ENCODE measurements at places on chromosomes 4 and X. TPM values are rescaled to one million over a fixed set of nuclear protein-coding genes. Genes with fewer than 3 reads are reported as not detected.

The RPGR gene
- 10.0 TPM for total RNA-seq

DNA sequence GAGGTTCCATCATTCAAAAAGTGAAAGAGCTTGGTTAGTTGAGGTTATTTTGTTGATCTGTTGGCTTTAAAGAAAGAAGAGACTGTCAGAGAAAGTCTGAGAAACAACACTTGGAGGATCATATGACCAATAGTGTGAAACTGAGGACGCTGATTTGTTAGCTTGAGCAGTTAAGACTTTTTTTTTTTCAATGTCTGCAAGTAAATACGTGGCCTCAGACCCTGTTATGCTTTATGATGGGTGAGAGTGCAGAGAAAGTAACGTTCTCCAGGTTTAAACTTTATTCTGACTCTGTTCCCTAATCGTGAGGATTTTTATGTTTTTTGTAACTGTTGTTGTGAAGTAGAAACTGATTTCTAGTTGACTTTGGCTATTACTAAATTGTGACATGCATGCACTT is 45.9 kb downstream of the GAB1 start:
- no peaks in the 10 kb centered on the region for H3K27me3 ChIP-seq
- no peak for DNase-seq
- H3K4me1 ChIP-seq = no peaks in the 10 kb centered on the region
- H3K27ac ChIP-seq = no peak overlapping the region
- H3K4me3 ChIP-seq = no peak overlapping the region

GRCh38 chrX:150018931-150019361 is 80.7 kb upstream of the EOLA2 start:
- no peak overlapping the region for H3K4me3 ChIP-seq
- DNase-seq = no peak

DNA sequence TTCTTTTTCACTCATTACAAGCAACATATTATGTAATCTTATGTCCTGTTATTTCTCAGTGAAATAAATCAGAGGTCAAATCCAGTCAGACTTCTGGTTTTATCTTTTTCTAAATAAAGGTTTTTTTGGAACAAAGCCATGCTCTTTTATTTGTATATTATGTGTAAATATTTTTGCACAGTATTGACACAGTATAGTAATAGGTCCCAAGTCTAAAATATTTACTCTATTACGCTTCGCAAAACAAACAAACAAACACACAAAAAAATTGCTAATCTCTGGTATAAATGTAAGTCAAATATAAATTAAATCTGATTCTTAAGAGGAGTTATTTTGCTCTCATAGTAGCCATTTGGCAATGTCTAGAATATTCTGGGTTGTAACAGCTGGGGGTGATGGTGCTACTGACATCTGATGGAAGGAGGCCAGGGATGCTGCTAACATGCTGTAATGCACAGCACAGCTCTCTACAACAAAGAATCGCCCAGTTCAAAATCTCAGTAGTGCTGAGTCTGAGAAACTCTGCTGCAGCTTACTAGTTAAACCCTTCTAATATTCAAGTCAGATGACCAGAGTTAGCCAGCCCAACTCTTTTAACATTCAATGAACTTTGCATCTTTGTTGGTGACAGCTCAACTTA is 602.1 kb downstream of the RAB28 start:
- no peaks in the 10 kb centered on the region for H3K27me3 ChIP-seq
- DNase-seq = no peak
- H3K36me3 ChIP-seq = no peaks in the 10 kb centered on the region
- no peak overlapping the region for H3K27ac ChIP-seq
- H3K4me3 ChIP-seq = no peak overlapping the region

GRCh38 chrX:41921492-41922430 is 1.6 kb downstream of the CASK start:
- H3K27ac ChIP-seq = peak overlapping the region; percentile 92
- no peaks in the 10 kb centered on the region for H3K36me3 ChIP-seq
- peak; percentile 56 for DNase-seq
- peaks cover 30% of the 10 kb centered on the region for H3K4me1 ChIP-seq

DNA sequence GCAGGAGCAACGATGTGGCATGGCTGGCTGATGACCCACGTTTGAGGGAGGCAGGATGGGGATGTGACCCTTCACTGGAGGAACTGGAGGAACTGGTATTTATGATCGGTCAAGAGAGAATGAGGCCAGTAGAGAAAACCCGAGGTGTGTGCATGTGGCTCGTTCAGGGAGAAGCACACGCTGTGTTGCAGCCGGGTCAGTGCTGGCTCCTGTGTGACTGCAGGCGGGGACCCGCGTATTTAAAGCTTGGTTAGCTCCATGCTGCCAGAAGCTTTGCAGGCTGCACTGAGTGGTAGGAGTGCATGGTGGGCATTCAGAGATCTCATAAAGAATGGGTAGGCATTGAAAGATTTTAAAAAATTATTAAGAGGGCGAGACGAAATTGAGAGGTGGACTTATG is 52.1 kb downstream of the NELFA start:
- H3K27me3 ChIP-seq = no peaks in the 10 kb centered on the region
- DNase-seq = no peak
- no peak overlapping the region for H3K27ac ChIP-seq
- H3K36me3 ChIP-seq = peaks cover 44% of the 10 kb centered on the region
- no peak overlapping the region for H3K4me3 ChIP-seq

DNA sequence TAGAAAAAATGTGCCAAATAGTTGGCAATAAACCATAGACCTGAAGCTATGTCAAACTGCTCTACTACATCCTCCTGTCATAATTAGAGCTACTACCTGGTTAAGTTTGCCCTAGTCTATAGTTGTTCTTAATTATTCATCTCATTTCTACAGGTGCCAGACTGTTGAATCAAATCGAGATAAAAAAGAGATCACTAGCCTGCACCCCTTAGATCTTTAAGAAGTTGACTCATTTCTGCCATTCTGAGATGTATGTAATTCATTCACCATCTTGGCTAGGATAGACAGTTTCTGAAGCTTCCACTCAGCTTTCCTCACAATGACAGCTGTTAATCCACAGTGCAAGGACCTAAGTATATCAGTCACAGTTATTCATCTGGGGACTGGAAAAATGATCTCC is 452.1 kb upstream of the BOD1L1 start:
- no peak overlapping the region for H3K27ac ChIP-seq
- H3K36me3 ChIP-seq = no peaks in the 10 kb centered on the region
- H3K27me3 ChIP-seq = no peaks in the 10 kb centered on the region
- H3K4me1 ChIP-seq = no peaks in the 10 kb centered on the region
- DNase-seq = no peak

DNA sequence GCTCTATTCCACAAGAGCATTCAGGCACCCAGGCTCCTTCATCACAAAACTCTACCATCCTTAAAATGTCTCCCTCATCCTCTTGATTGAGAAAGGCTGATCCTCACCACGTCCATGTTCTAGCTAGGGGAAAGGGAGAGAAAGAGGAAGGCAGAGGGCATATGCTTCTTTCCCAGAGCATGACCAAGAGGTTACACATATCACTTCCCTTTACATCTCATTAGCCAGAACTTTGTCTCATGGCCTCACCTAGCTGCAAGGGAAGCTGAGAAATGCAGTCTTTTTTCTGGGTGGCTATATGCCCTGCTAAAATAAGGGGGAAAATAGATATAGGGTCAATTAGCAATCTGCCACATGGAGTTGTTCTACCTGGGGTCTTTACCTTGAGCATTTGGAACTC is 42.7 kb downstream of the LONRF3 start:
- H3K27me3 ChIP-seq = no peaks in the 10 kb centered on the region
- peaks cover 16% of the 10 kb centered on the region for H3K4me1 ChIP-seq
- H3K27ac ChIP-seq = no peak overlapping the region
- H3K4me3 ChIP-seq = no peak overlapping the region

The SPON2 gene
- total RNA-seq = 6.8 TPM

The CXorf51B gene
- total RNA-seq = not detected

DNA sequence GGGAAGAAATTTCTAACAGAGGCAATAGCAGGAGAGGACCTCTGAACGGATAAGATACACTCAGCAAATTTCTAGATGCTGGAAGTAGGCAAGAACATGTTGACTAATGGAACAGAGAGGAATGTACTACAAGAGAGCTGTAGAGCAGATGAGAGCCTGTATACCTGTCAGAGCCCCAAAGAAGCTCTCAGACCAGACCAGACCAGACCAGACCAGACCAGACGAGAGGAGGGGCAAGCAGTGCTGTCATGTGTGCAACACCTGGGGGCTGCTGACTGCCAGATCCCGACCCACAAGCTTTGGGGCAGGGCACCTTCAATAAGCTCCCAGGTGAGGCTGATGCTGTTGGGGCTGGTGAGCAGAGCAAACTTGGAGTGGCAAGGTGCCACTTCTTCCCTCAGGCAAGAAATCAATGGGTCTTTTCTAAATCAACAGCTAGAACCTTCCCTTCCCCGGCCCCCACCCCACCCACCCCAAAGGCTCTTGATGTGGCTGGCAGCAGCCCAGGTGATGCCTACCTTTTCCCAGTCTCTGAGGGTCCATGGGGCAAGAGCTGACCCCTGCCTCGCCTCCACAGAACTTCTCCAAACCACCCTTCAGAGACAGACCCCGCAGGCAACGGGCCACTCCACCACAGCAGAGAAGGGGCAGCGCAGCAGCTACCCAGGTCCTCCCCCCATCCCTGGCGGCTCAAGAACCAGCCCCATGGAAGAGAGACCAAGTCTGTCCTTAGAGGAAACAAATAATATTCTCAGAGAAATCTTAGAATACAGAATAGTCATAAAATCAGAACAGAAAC is 32.7 kb downstream of the MECP2 start:
- no peak for DNase-seq
- no peaks in the 10 kb centered on the region for H3K27me3 ChIP-seq
- H3K4me3 ChIP-seq = no peak overlapping the region

- H3K36me3 ChIP-seq = no peaks in the 10 kb centered on the region
- H3K4me3 ChIP-seq = no peak overlapping the region
- H3K27me3 ChIP-seq = no peaks in the 10 kb centered on the region
- no peak overlapping the region for H3K27ac ChIP-seq
- no peak for DNase-seq
- H3K4me1 ChIP-seq = no peaks in the 10 kb centered on the region
These were observed 380.1 kb downstream of the GRIA2 start for GRCh38 chr4:157600583-157600982.

DNA sequence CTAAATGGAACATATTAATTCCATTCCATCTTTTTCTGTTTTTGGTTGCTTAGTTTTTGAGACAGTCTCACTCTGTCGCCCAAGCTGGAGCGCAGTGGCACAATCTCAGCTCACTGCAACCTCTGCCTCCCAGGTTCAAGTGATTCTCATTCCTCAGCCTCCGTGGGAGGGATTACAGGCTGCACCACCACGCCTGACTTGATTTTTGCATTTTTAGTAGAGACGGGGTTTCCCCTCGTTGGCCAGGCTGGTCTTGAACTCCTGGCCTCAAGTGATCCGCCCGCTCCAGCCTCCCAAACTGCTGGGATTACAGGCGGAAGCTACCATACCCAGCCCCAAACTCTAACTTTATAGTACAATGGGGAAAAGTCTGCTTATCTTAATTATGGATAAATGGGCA is 11.2 kb downstream of the HNRNPD start:
- peak overlapping the region; percentile 76 for H3K27ac ChIP-seq
- DNase-seq = peak; percentile 16
- peaks cover 54% of the 10 kb centered on the region for H3K36me3 ChIP-seq
- H3K4me1 ChIP-seq = peaks cover 78% of the 10 kb centered on the region

The SUPT20HL2 gene
- total RNA-seq = not detected

The PNCK gene
- 1.0 TPM for total RNA-seq

The HSFX1 gene
- total RNA-seq = 0.25 TPM

GRCh38 chr4:183263787-183264386 is 56.2 kb downstream of the CLDN22 start:
- H3K4me3 ChIP-seq = no peak overlapping the region
- peaks cover 5% of the 10 kb centered on the region for H3K4me1 ChIP-seq
- DNase-seq = no peak
- H3K36me3 ChIP-seq = no peaks in the 10 kb centered on the region
- no peak overlapping the region for H3K27ac ChIP-seq

DNA sequence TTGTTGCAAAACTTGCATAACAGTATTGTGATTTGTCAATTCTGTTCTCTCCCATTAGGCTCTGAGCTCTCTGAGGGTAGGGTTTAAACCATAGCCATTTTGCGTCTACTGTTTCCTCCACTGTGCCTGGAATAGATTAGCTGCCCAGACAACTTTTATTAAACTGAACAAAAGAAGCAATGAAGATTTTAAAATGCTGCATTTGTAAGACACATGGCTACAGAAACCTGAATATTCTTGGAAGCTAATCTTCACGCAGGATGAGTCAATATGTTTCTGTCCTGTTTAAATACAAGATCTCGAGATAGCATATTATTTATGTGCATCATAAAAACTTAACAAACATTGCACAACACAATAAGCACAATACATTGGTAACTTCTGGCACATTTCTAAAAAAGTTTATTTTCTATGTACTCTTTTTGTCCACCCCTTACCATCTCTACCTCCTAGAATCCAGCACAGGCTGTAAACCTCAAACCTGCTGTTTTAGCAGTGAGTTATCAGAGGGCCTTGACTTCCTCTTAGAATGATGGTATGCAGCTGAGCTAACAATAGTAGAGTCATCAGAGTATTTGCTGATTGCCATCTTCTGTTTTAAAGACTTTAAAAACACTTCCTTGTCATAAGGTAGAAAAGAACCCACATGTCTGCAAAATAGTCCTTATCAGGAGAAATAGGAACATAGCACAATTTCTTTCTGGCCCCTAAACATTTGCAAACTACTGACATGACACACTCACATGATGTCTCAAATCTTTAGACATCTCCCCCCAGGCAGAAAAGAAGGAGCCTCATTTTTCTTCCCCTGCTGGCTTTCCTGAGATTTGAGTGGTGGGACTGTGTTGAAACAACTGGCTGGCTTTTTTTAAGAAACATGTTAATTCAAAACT is 10.6 kb upstream of the CCNG2 start:
- DNase-seq = no peak
- H3K4me1 ChIP-seq = peaks cover 19% of the 10 kb centered on the region
- H3K4me3 ChIP-seq = no peak overlapping the region
- H3K36me3 ChIP-seq = no peaks in the 10 kb centered on the region

GRCh38 chr4:184911310-184911709 is 85.5 kb upstream of the ACSL1 start:
- peaks cover 4% of the 10 kb centered on the region for H3K27me3 ChIP-seq
- no peak for DNase-seq
- H3K27ac ChIP-seq = no peak overlapping the region
- H3K4me1 ChIP-seq = peaks cover 3% of the 10 kb centered on the region
- peaks cover 3% of the 10 kb centered on the region for H3K36me3 ChIP-seq
